ENCODE measurements at places on chromosomes 5 and 9.

DNA sequence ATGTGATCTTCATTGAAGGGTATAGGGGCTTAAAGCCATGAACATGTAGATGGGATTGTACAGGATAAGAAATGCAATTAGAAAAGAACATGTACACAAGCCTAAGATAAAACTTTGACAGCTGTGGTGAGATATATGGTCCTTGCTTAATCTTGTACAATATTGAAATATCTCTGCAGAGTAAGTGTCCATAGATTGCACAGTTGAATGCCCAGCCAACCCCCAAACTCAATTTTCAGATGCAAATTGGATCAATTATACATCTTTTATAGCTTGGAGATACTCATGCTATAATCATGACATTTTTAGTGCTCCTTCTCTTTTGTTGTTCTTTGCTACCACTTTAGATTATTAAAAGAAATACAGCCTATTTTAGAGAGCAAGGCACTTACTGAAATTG is 59.5 kb upstream of the CHSY3 start:
- DNase-seq = no peak

DNA sequence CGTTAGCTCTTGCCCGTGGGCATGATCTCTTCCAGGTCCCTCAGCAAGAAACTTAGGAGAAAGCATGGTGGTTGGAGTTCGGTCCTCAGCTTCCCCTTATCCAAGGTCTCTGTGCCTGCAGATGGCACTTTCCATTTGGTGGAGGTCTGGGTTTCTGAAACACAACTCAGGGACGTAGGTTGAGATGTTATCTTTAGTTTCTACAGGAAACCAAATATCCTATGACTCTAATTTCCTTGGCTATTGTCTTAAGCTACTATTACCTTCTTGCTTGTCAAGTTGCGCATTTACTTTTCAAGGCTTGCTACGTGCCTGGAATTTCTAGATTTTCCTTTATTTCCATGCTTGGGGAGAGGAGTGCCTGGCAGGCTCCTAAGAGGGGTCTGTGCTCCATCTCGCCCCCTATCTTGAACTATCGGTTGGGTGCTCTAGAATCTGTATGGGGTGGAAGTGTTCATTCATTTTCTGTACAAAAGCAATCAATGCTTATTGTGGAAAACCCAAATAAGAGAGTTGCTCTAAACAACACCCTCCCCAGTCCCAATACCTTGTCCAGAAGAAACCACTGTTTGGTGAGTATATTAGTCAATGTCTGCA is 32.9 kb upstream of the KCNIP1 start:
- no peak for DNase-seq

DNA sequence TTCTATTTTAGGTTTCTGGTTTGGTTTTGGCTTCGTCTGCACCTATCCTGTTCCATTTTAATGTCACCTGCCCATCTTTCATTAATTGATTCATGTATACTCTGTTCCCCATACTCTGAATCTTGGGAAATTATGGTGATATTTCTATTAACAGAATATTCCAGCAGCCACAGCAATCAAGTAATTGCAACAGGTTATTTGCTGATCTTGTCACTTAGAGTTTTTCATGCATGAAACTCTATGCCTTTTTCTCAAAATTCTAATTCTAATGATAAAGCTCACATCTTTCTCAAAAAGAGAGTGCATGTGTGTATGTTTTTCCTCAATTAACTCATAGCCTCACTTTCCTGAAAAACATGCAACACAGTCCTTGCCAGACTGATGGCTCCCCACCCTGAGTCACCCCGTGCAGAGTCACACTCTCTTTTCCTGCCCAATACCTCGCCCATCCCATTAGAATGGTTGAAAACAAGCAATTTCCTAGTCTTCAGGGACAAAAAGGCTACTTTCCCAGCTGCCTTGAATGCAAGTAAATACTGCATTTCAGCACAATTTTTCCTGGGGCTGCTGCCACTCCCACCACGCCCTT is 15.6 kb downstream of the GFRA3 start:
- no peak for DNase-seq

DNA sequence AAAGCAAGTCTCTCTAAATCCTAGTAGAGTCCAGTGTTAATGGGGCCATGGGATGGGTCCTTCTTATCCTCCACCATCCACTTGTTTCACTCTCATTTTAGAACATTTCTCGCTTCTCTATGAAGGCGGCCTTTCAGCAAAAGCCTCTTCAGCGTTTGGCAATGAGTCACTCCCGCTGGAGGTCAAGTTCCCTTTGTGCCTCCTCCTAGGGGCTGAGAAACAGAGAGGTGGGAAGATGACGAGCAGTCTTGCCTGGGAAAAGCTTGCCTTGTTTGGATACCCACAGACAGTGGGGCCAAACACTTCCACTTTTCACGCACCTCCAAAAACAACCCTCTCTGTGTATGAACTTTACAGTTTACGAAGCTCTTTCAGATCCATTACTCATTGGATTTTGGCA is 168.8 kb downstream of the GABBR2 start:
- DNase-seq = no peak

DNA sequence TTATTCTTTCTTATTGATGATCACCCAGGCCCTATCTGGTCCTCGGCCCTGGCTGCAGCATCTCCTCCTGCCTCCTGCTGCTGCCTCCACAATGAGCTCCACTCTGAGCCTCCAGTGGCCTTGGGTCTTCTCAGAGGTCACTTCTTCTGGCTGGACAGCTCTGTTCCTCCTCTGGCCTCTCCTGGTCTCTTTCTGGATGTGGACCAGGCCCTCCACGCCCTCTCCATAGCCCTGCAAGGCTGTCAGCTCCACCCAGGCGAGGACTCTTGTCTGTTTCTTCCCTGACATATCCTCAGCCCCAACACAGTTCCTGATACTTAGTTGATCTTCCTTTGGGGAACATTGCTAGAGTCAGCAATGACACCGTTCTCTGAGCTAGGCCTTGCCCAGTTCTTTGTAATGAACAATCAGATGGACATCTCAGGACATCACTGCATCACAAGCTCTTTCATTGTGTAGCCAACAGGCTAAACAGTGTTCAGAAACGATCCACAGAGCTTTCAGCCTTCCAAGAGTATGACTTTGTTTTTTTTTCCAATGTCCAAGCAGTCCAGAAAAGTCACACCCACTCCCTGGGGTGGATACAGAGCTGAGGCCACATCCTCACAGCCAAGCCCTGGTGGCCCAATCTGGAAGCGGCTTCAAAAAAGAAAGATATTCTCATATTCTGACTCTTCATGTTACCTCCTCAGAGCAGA is 62.5 kb upstream of the DNAH5 start:
- no peak for DNase-seq

- peak; percentile 4 for DNase-seq
These were observed 1772.4 kb upstream of the CDH9 start for GRCh38 chr5:28810751-28811136.

DNA sequence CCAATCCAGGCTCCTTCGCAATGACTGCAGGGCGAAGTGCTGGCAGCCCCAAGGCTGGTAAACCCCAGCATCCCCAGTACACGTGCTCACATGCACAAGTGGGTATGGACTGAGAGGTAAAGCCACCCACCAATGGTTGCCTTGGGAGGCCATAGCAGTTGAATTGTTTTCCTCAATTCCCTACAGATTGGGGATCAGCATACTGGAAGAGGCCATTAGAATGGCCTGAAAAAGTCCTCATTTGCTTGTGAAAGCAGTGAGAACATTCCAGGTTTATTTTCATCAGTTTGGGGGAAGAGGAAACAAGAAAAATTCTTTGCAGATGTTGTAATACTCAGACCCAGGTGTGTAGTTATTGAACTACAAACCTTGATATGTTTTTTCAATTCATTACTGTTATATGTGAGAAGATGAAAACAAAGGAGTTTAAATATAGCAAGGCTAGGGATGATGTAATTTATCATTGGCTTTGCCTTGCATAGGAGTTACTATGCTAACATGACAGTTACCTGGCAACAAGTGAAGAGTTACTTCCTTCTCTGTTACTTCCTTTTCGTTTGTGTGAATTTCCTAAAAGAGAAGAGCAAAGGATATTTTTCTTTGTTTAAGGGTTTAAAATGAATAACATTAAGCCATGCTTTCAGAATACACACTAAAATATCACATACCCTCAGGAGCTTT is 36.4 kb downstream of the MTMR12 start:
- no peak for DNase-seq

DNA sequence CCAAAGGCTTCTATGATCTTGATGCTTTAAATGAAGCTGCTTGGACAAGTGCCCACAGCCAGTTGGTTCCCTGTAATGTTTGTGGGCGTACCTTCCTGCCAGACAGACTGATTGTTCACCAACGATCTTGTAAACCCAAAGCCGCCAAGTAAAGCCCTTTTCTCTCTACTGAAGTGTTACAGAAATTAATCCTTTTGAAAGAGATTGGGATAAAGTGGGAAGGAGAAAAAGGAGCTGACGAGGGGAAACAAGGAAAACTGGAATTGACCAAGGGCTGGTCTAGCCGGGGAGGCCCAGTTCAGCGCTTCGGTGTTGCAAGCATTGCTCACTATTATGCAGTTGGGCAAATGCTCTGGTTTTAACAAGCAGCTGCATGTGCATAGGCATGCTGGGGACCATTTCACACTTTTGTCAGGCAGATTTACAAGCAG is 53.2 kb downstream of the ZNF474 start:
- no peak for DNase-seq

- no peak for DNase-seq
These were observed 27.2 kb downstream of the NEUROG1 start for GRCh38 chr5:135508496-135509005.

DNA sequence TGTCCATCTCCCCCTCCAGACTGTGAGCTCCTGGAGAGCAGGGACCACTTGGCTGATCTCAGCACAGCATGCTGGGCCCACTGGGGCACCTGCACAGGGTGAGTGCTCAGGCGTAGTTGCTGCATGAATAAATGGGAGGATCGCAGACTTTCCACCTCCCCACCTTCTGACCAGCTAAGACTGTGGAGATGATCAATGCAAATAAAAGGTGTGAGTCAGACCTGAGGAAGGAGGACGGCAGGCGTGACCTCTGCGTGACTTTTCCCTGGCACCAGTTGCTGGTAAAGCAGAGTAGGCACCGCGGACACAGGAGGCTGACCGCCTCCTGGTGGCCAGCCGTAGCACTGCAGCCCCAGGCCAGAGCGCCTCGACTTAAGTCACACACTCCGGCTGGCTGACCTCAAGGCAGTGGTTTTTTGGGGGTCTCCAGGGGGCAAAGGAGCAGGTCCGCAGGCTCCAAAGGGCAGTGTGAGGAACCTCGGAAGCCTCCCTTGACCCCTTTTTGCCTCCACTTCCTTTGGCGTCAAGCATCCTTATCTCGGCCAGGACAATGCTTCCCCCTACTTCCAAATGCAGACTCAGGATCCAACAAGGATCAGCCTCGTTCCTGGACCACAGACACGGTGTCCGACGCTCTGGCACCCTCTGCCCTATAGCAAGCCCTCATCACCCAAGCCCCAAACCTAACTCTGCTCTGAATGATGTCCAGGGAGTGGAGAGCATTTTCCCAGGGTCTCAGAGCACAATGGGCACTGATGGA is 12.7 kb upstream of the TDRD7 start:
- peak; percentile 32 for DNase-seq

DNA sequence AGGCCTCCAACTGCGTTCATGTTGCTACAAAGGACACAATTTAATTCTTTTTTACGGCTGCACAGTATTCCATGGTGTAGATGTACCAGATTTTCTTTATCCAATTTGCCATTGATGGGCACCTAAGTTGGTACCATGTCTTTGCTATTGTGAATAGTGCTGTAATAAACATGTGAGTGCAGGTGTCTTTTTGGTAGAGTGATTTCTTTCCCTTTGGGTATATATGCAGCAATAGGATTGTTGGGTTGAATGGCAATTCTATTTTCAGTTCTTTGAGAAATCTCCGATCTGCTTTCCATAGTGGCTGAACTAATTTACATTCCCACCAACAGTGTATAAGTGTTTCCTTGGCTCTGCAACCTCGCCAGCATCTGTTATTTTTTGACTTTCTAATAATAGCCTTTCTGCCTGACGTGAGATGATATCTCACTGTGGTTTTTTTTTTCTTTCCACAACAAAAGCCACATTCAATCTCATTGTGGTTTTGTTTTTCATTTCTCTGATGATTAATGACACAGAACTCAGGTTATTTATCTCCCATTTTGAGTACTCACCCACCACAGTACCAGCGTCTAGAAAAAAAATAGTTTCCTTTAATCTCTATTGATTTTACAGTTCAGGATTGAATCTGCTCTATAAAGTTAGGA is 21.9 kb downstream of the ARRDC3 start:
- DNase-seq = no peak

DNA sequence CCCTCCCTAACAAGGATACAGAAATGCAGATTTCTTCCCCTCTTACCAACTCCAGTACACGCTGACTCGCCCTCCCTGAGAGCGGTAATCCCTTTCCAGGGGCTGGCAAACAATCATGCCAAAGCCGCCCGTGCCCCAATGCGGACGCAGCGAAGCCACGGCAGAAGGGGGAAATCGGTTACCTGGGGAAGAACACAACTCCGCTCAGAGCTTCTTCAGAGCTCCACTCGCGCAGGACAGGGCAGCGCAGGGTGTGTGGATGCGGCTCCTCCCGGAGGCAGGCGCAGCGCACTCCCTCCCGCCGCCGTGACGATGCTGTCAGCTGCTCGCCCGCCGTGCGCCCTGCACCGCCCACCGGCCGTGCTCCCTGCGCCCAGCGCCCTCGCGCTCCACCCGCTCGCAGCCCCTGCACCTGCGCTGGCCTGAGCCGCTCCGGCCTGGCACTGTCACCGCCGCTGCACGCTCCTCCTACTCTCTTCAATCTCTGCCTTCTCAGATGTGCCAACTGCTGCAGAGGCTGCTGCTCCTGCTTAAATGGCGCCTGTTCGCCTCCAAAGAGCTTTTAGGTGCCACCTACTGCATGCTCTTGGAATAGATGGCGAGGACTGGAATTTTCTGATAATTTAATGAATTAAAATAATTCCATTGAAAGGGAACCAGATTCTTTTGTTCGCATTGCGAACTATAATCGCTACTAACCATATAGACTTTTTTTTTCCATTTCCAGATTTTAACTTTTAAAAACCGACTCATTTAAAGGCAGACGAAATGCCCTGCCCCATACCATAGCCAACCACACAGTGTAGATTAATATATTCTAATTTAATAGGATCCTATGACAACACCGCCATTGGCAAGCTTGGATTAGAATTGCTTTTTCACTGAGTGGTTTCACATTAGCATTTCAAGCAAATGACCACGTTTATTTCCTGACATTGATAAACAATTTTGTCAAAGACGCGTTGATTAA is at the start of gene DIRAS2:
TSS of gene DIRAS2 (minus strand) at position 255 of the 970 bp plus-strand sequence. CDS start 28,997 bp downstream, outside the sequence.
- peak; percentile 76 for DNase-seq

GRCh38 chr9:104861397-104861796 is 66.6 kb downstream of the ABCA1 start:
- DNase-seq = no peak

DNA sequence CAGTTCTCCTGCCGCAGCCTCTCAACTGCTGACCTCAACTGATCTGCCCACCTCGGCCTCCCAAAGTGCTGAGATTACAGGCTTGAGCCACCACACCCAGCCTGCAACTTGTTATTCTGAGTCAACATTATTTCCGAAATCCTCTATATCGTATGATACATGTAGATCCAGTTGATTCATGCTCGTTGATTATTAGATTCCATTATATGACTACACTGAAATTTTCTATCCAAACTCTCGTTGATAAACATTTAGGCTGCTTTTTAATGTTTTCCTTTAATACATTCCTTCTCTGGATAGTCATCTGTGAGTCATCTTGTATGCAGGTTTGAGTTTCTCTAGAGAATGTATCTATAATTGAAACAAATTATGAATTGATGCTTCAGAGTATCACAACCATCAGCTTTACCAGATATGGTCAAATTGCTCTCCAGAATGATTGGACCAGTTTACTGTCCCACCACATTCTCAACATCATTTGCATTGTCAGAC is 4.1 kb downstream of the CDK7 start:
- peak; percentile 21 for DNase-seq

Data from NCI-H460 (cell line).